Activated CD4-positive, alpha-beta T cell treated with anti-CD3 and anti-CD28 coated beads, Interleukin-2, amount 10 ng/mL, durations not matched to agents 24 days and 14 days (primary cell): ENCODE measurements at places on chromosomes 5 and 9.
A peak's percentile ranks its signal among the peaks of the same experiment; 100 is the strongest.

- DNase-seq: no peak
These were observed 225.1 kb downstream of the PDZD2 start for GRCh38 chr5:31863991-31864411.

DNA sequence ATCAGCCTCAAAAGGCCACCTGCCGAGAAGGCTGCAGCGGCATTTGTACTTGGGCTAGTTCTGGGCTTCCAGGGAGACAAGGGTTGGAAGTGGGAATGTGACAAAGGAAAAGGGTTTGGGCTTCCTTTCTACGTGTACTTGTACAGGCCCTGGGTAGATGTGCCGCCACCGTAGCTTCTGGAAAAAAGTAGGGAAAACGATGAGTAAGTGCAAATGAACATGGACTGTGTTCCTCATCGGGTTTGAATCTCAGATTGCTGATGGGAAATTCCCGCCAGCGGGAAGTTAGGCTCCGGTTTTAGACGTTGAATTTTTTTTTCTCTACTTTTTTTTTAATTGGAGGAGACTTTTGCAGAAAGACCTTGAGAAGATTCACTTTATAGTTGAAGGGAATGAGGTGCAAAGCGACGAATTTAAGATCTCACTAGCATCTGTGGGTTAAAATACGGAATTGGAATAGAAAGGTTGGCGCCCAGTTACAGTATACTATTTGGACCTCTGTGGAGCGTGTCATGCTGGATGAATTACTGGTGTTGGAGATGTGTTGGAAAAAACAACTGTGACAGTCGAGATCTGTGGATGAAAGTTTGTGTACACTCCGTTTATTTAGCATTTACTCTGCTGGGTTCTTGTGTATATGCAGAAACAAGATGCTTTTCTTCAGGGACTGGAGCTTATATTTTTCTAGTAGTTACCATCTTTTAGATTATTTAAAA is 1.2 kb downstream of the G3BP1 start:
- no peak for DNase-seq

GRCh38 chr9:32787816-32788215 is 4.5 kb downstream of the TMEM215 start:
- DNase-seq: no peak

- DNase-seq: no peak
These were observed 367.7 kb downstream of the CDK5RAP2 start for GRCh38 chr9:120212153-120212852.

- no peak for DNase-seq
These were observed 31.5 kb downstream of the GAPVD1 start for GRCh38 chr9:125293134-125293533.

GRCh38 chr5:56558131-56558745 is 257.1 kb upstream of the MAP3K1 start:
- no peak for DNase-seq

- no peak for DNase-seq
These were observed 58.0 kb downstream of the GRAMD2B start for GRCh38 chr5:126481243-126481642.

GRCh38 chr5:180976518-180976917 is 12.1 kb upstream of the BTNL3 start:
- no peak for DNase-seq

DNA sequence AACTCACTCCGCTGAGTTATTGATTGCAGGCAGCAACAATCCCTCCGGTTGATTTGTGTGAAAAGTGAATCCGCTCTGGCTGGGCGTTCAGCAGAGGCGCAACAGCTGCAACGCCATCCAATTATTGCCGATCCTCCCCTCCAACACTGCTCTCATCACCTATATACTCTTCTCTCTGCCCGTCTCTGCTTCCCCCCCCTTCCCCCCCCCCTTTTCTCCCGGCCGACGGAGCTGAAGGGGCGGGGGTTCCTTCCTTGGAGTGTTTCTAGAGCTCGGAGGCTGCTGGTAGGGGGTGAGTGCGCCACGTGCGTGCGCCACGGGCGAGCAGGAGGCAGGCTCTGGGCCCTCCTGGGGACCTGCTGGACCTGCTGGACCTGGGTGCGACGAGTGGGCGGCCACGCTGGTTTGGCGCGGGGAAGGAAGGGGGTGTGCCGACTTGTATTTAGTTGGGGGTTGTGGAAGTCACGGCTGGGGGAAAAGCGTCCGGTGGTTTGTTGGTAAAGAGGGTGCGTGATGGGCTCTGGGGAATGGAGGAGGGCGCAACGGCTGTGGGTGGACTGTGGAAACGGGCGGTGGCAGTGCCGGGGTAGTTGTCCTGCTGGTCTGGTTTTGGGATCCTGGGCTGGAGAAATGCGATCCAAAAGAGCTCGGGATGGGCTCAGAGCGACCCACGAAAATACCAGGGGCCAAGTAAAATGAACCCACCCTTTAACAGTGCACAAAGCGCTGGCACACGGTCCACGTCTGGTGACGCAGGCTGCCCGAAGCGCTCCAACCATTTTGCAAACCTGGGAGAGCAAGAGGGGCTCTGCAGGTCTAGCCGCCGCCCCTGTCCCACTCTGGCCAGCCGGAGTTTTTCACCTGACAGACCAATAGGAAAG is 6.4 kb upstream of the MEF2C start:
- no peak for DNase-seq

GRCh38 chr9:111599955-111600343 is 502 bp upstream of the PTGR1 start:
- DNase-seq: no peak

DNA sequence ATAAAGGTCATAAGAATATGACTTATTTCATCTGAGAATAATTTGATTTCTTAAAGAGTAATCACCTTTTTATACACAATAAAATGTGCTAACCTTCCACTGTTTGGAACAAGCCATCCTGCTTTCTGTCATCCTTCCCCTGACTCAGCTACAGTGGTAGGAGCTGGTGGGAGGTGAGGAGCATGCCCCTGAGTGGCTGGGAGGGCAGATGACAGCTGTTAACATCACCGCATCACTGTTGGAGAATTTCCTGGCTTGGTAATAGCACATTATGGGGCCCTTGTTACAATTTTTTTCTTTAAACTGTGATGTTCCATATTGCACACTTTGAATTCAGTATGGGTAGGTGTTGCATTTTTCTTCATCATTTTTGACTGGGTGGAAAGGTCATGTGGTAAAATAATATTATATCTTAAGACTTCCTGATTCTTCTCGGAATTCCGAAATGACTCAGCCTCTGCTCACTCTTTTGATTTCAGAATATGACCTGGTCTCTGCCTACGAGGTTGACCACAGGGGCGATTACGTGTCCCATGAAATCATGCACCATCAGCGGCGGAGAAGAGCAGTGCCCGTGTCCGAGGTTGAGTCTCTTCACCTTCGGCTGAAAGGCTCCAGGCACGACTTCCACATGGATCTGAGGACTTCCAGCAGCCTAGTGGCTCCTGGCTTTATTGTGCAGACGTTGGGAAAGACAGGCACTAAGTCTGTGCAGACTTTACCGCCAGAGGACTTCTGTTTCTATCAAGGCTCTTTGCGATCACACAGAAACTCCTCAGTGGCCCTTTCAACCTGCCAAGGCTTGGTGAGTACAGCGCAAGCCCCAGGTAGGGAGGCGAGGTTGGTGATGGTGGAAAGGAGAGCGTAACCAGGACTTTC is 5.8 kb downstream of the ADAMTS16 start:
- DNase-seq: no peak

- DNase-seq: peak; percentile 51
These were observed 21.9 kb downstream of the MOCS2 start for GRCh38 chr5:53087621-53088121.

DNA sequence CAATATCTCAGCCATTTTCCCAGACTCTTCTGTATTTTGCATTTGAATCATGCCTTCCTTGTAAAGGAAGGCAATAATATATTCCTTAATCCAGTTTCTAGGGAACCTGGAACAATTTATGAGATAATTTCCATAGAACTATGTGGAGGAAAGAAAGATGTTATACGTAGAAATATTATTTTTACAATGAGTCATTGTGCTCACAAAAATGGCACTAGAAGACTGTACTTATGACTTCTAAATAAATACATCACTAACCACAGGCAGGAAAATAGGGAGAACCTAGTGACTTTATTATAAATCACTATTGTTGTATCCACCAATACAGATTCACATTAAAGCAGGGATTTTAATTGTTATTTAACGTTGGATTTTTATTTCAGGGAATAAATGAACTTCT is 87.6 kb downstream of the FBXO38 start:
- no peak for DNase-seq

GRCh38 chr5:31982621-31983020 is 191.5 kb downstream of the GOLPH3 start:
- no peak for DNase-seq

GRCh38 chr5:91103353-91104061 is 279.6 kb downstream of the ARRDC3 start:
- DNase-seq: no peak

DNA sequence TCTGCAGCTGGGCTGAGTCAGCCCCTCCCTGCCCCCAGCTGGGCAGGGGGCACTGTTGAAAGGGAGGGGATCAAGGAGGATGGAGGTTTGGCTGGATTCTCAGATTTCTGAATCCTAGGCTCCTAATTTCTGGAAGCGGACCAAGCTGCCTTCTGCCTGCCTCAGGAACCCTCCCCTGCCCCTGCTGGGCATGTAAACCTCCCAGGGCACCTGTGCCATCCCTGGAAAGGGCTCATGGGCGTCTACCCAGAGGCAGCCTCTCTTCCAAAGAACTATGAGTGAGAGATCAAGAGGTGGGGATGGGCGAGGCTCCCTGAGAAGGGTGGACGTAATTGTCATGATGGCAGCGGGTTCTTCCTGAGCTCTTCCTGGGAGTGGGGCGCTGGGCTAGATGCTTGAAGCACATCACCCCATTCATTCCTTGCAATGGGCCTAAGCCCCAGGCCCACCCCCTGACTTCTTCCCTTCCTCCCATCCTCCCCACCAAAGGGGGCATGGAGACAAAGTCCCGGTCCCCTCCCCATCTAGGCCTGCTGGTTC is 21.6 kb downstream of the CSF1R start:
- DNase-seq: no peak

DNA sequence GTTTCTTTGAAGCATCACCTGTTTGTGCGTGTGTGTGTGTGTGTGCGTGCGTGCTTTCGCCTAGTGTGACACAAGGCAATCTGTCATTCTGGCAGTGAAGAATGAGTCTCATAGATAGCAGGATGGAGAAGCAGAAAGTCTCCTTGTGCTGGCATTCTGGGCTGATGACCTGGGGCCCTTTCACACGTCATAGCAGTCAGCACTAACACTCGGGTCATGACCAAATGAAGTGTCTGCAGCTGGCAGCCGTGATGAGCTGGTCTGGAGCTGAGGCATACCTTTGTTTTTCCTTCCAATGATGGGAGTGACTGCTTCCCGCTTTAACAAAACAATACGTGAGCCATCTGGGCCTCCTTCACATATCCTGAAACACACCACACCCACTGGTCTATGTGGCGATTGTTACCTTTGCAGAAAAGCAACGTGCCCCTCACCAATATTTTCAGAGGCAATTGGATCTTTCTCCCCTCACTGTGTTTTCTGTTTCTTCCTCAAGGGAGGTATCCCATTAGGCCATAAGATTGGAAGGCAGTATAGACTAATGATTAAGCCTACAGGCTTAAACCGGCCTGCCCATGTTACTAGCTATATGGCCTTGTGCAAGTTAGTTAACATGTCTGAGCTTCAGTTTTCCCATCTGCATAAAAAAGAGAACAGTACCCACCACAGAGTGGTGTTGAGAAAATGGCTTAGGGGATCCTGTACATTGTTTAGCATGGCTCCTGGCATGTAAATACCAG is 88.8 kb downstream of the SREK1 start:
- no peak for DNase-seq
